ENCODE measurements at places on chromosomes 11 and 22.

GRCh38 chr11:71364176-71364671, 84.0 kb downstream of the DHCR7 start:
- peak; percentile 20 for DNase-seq

DNA sequence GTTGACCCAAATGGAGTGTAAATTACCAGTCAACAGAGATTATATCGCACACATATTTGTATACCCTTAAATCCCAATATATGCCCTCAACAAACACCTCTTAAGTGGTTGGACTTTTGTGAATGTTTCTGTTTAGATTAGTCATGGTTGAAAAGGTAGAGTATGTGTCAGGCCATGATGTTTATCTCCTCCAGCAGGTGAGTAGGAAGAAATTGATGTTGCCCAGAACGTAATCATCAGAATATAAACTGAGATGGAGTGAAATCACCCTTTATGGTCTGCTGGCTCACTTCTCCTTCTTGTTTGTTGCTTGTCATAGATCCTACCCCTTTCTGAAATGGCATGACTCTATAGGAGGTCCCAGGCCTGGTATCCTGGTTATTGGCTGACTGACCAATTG, 431.8 kb downstream of the ETS1 start:
- DNase-seq, result no peak

GRCh38 chr22:37054600-37055365, 3.2 kb downstream of the KCTD17 start:
- no peak for DNase-seq

DNA sequence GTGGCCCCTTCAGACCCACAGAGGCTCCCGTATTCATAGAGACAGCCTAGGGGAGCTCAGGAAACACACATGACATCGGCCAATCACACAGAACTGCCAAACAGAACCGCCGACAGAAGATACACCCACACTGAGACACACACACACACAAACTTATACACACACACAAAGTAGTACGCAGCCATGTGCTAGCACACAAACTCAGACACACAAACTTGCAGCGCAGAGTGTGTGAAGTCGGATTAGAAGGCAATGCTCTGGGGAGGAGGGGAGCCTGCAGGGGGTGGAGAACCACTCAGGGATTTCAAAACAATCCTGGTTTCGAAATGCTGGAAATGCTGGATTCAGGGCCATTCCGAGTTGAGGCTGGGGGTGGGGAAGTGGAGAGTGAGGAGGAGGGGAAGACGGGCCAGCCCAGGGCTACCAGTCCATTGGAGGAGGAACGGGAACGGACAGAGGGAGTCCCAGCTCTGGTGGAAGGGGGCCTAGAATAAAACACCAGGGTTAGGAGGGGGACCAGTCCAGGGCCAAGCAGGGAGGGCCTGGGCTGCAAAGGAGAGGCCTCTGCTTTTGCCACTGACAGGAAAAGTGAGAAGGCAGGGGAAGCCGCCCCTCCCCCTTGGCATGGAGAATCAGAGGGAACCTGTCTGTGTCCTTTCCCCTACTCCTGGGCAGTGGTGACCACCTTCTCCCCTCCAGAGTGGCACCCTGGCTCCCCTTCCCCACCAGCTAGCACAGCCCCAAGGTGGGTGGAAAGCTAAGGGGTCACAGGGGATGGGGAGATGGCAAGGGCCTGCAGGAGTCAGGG, 4.4 kb downstream of the BCL9L start:
- no peak for DNase-seq

DNA sequence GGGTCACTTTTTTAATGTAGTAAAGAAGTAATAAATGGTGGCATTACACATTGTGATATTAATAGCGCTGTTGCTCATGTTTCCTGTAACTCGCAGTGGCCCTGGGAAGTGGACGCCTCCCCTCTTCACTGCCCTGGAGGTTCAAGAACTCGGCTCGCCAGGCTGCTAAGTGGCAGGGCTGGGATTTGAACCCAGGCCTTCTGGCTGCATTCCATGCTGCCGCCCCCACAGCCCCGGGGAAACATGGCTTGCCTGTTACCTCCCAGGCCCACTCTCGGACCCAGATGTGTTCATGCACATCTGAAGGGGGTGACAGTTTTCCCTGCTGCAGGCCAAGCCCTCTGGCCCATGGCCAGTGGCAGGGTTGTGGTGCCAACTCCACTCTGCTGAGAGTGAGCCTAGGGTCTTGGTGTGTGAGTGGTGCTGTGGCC, 25.0 kb upstream of the MGAT3 start:
- no peak for DNase-seq
